AG04450 (cell line): ENCODE measurements at places on chromosomes 2 and 18.
A peak's percentile ranks its signal among the peaks of the same experiment; 100 is the strongest.

GRCh38 chr18:79597176-79597830 lies 82.3 kb upstream of the CTDP1 start:
- no peak for DNase-seq

- DNase-seq, result no peak
Observed at GRCh38 chr2:102601730-102602129, 17.6 kb upstream of the SLC9A2 start.

GRCh38 chr2:100291152-100291970 lies 30.9 kb downstream of the LONRF2 start:
- DNase-seq, result peak; percentile 92

- DNase-seq, result no peak
Observed at GRCh38 chr2:165682546-165682945, 111.5 kb downstream of the GALNT3 start.

DNA sequence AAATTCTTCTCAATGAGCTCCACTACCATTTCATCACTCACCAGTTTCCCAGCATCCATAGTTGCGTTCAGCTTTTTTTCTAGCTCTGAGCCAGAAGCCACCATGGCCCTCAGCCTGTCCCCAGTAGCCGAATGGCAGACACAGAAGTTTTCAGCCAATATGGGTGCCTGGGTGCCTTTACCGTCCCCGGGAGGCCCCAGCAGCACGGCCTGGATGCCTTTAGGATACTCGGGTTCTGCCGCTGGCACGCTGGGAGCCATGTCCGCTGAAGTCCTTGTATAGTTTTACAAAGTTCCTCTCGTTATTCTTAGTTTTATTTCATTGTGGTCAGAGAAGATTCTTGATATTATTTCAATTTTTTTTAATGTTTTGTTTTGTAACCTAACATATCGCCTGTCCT lies 187.2 kb downstream of the MEMO1 start:
- DNase-seq, result no peak

DNA sequence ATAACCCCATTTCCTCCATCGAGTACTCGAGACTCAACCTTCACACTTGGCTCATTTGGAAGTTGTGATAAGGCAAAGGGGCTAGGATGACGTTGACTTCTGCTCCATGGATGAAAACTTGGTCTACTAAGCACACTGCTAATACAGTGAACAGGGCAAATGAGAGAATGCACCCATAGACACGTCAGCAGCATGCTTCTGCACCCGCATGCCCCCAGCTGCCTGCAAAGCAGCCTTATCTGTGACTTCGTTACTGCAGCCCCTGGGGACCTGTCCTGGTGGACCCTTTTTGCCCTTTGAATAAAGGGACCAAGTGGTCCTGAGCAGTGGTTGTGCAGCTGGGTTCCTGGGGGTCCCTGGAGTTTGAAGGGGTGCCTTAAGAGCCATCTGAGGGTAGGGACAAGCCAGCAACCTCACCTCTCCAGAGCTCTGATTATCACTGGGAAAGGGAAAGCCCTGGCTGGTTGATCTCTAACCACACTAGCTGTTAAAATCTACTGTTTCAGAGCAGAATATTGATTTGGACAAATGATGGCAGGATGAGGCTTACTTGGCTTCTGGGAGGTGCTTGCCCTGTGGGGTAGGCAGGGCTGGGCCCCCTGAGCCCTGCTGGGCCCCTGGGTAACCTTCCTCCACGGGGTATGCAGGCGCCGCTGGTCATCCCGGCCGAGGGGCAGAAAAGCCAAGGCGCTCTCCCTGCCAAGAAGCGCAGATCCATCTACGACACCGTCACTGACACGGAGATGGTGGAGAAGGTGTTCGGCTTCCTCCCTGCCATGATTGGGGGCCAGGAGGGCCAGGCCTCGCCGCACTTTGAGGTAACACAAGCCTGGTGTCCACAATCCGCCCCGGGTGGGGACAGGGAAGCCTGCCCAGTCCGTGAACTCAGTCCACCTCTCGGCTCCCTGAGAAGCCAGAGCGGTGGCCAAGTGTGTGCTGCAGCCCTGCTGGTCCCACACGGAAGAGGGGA lies 37.6 kb upstream of the GPR17 start:
- no peak for DNase-seq

DNA sequence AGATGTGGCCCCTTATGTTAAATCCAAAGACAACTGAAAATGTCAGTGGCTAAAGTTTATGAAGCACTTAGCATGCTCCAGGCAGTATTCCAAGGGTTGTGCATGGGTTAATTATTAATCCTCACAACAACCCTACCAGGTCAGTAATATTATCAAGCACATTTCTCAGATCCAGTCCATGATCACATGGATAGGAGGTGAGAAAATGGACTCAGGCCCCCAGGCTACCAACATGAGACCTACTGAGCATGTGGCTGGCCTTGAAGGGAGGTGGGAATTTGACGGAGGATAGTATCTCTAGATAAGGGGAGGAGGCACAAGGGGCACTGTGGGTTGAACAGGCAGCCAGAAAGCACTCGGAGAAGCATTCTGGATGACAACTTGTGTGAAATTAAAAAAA lies 412.0 kb downstream of the MEIS1 start:
- DNase-seq, result no peak

DNA sequence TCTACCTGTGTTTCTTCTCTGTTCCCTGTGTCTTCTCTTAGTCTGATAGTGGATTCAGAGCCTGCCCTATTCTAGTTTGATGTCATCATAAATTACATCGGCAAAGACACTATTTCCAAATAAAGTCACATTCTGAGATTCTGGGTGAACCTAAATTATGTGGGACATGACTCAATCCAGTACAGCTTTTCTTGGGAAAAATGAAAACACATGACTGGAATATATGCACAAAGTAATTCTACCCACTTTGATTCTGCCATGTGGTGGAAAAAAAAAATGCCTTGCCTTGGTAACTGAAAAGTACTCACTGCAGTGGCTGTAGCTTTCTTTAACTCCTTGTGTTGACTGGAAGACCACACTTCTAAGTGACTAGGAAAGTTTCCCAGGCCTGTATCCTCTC lies 73.7 kb downstream of the LRATD1 start:
- DNase-seq, result no peak

DNA sequence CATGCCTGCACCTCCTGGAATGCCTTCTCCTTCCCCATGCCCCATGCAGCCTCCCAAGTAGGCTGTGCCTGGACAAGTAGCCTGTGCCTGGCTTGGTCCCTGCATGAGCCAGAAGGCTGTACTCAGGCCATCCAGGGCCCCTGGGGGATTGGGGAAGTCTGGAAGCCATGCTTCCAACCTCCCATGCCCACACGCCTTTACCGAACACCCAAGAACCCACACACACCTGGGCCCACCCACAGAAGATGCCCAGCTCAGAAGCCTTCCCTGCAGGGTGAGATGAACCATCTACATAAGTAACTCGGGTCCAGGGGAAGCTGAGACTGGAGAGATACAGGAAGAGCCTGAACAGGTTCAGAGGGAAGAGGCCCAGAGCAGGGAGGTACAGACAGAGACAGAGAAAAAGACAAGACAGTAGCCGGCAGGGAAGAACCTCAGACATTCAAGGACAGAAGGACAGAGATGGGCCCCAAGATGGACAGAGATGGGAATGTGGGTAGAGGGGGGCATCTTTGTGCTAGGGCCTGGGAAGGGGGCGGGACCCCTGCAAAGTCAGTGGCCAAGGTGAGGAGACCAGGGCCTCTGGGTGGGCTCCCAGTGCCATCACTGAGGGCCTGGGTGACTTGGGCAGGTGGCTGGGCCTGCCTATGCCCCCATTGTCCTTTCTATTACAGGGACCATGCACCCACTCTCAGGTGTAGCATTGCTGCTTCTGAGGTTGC lies 4.3 kb downstream of the BIN1 start:
- no peak for DNase-seq

- DNase-seq, result no peak
Observed at GRCh38 chr2:224948859-224949258, 93.4 kb downstream of the DOCK10 start.

- no peak for DNase-seq
Observed at GRCh38 chr2:101549371-101549770, 74.5 kb upstream of the RFX8 start.

- DNase-seq, result no peak
Observed at GRCh38 chr18:22185273-22185672, 15.9 kb downstream of the GATA6 start.

DNA sequence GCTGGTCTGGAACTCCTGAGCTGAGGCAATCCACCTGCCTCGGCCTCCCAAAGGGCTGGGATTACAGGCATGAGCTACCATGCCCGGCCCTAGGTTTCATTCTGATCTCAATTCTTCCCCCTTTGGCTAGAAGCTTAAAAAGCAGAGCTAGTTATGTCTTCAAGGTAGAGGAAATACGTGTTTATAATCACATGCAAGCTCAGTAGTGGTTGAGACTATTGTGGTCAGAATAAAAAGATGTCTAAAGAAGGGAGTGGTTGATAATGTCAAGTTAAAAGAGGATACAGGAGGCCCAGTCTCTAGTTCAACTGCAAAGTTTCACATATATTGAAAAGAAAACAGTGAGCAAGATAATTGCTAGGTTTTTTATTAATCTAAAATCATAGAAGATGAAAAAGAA lies 807.8 kb upstream of the ACVR2A start:
- DNase-seq, result no peak

DNA sequence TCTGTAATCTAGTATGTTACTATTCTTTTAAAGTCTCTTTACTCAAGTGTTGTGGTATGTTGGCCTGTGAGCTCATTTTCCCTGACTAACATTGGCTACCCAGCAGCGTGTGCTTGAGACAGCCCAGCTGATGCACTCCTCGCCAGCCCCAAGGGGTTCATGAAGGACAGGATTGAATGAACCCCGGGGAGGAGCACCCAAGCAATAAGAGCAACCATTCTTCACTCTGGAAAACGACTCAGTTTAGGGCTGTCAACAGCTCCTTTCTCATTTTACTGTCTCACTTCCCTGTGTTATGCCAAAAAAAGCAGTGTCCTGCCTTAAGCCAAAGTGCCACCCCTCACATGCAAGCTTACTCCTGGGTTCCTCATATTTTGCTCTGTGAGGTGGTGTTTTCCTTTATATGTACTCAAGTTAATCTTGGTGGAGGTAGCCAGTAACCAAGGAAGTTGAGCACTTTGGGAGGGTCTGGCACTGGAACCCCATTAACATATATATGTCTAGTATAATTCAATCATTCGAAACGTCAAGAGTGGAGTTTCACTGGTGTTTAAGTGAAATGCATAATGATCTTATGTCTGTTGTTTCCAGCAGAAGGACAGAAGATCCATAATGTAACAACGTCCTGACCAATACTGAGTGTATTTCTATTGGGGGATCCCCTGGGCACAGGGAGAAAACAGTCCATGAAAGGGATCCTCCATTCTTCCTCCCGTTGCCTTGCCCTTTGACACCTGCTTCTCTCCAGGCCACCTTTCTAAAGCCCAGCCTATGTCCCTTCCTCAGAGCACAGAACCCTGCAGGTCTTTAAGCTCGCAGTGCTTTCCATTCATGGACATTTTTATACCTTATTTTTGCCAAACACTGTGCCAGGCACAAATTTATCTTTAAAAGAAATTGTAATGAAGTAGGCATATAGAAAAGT lies 43.2 kb downstream of the ATIC start:
- peak; percentile 63 for DNase-seq

- DNase-seq, result no peak
Observed at GRCh38 chr2:241743620-241744019, 9.2 kb downstream of the D2HGDH start.

- no peak for DNase-seq
Observed at GRCh38 chr2:22520369-22521288, 864.4 kb upstream of the KLHL29 start.

DNA sequence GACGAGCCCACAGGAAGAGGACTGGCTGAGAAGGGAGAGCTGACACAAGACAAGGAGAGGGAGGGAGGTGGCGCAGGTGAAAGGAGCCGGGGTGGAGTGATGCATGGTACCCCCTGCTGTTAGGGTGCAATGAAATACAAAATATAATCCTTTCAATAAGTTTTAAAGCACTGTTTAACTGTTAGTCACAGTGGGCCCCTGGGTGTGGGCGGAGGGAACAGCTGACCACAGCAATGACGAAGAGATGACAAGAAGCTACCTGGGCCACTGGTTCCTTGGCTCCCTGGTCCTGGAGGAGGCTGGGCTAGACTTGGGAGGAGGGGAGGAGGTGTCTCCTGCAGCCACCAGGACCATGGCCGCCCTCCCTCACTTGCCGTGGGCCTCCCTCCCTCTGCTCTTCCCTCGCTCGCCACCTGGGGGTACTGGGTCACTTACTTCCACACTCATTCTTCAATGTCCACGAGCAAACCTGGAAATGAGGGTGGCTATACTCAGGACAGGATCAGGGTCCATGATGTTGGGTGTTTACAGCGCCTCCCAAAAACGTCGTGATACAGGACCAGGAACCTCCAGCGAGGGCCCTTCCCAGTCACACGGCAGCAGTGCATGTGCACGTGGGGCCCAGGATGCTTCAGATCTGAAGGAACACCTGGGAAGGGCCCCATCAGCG lies 196.1 kb downstream of the ANKRD30B start:
- no peak for DNase-seq

DNA sequence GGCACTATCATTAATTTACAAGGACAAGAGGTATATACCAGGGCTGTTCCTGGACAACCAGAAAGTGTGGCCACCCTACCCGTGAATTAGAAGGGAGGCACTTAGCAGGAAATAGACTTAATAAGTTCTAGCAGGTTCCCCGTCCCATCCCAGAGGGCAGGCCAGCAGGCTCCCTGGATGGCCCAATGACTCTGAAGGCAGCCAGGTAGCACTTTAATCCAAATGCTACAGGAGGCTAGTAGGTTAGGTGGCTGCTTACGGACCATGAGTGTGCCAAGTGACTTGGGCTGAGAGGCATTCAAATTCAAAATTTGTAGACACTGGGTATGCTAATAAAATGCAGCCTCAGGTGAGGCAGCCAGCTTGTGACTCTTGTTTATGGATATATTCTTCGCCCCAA lies 123.9 kb downstream of the UXS1 start:
- DNase-seq, result no peak
